ENCODE measurements at places on chromosomes 12 and 14. TPM values are rescaled to one million over a fixed set of nuclear protein-coding genes. Genes with fewer than 3 reads are reported as not detected.

- H3K4me3 ChIP-seq = no peak overlapping the region
- peaks cover 99% of the 10 kb centered on the region for H3K4me1 ChIP-seq
- no peak overlapping the region for H3K27ac ChIP-seq
Measured at GRCh38 chr12:122875590-122876220, 20.2 kb downstream of the VPS37B start.

DNA sequence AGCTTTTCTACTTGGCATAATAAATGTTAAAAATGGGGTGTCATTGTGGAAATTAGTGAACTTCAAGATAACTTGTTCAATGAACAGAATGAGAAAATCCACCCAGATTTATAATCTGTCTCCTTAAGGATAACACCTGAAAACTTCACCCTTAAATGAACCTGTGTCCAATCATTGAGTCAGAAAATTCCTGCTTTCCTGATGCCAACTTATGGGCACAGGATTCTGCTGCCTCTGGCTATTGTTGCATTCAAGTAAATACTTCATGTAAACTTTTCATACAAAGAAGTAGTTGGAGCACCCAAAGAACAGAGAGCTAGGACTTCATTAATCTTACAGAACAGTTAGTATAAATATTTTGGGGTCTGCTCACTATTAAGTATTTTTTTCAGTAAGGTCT, 98.9 kb upstream of the PLEKHA5 start:
- no peak for DNase-seq
- H3K27ac ChIP-seq = no peak overlapping the region
- H3K4me3 ChIP-seq = no peak overlapping the region
- no peaks in the 10 kb centered on the region for H3K27me3 ChIP-seq

- no peaks in the 10 kb centered on the region for H3K4me1 ChIP-seq
- no peak overlapping the region for H3K27ac ChIP-seq
- no peaks in the 10 kb centered on the region for H3K27me3 ChIP-seq
- DNase-seq = no peak
- H3K4me3 ChIP-seq = no peak overlapping the region
Measured at GRCh38 chr14:33455654-33456345, 495.1 kb downstream of the EGLN3 start.

- no peak for DNase-seq
- H3K27ac ChIP-seq = no peak overlapping the region
- no peaks in the 10 kb centered on the region for H3K4me1 ChIP-seq
- no peaks in the 10 kb centered on the region for H3K36me3 ChIP-seq
Measured at GRCh38 chr14:32818581-32818980, 120.1 kb upstream of the NPAS3 start.

The SPRYD4 gene
- polyA plus RNA-seq = 1.4 TPM

DNA sequence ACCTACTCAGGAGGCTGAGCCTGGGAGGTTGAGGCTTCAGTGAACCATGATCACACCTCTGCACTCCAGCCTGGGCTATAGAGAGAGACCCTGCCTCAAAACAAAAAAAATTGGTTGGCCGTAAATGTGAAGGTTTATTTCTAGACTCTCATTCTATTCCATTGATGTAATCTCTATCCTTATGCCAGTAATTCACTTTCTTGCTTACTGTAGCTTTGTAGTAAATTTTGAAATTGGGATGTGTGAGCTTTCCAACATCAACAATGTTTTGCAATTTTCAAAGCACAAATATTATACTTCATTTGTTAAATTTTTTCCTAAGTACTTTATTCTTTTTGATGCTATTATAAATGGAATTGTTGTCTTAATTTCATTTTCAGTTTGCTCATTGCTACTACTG, 24.6 kb downstream of the LIN52 start:
- H3K27me3 ChIP-seq = no peaks in the 10 kb centered on the region
- no peak overlapping the region for H3K4me3 ChIP-seq
- H3K27ac ChIP-seq = no peak overlapping the region
- no peaks in the 10 kb centered on the region for H3K4me1 ChIP-seq

GRCh38 chr12:127555071-127555470, 711.9 kb upstream of the TMEM132C start:
- H3K4me3 ChIP-seq = no peak overlapping the region
- no peak for DNase-seq
- H3K27ac ChIP-seq = no peak overlapping the region
- H3K36me3 ChIP-seq = no peaks in the 10 kb centered on the region
- no peaks in the 10 kb centered on the region for H3K4me1 ChIP-seq

GRCh38 chr14:92037989-92038388, 1.9 kb downstream of the TRIP11 start:
- H3K4me3 ChIP-seq = peak overlapping the region; percentile 95
- H3K36me3 ChIP-seq = no peaks in the 10 kb centered on the region
- no peak for DNase-seq

The LRRC43 gene
- polyA plus RNA-seq = 0.20 TPM

DNA sequence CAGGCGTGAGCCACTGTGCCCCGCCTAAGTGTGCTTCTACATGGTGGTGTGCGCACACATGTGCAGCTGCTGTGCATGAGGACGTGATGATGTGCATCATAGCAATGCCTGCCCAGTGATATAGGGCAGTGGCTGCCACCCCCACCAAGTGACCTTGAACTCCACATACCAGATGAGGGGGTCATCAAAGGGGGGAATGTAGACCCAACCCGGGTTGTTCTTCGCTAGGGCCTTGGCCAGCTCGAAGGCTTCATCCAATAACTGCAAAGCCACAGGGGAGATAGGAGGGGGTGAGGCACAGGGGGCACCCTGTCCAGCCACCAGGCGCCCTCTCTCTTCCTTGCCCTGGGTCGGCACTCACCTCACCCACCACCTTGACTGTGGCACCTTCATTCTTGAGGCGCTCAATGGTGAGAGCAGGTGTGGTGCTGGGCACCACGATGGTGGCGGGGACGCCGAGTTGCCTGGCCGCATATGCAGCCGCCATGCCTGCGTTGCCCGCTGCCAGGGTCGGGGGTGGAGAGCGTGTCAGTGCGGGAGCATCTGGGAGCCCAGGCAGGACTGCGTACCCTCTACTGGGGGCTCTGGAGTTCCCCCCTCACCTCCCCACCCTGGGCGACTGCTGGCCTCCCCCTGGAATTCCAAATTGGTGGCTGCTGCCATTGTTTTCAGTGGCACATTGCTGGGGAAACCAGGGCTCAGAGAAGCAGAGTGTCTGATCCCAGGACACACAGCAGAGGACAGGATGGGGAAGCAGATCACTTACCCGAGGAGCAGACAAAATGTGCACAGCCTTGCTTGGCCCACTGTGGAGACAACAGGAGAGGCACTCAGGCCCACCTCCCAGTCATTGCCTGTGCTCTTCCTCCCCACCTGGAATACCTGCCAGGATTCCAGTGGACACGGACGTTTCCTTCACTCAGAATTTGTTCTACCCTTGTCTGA, 5.1 kb downstream of the SDS start:
- peaks cover 56% of the 10 kb centered on the region for H3K27me3 ChIP-seq
- H3K36me3 ChIP-seq = no peaks in the 10 kb centered on the region
- no peak for DNase-seq
- no peak overlapping the region for H3K4me3 ChIP-seq

The HHIPL1 gene
- polyA plus RNA-seq = 0.64 TPM

DNA sequence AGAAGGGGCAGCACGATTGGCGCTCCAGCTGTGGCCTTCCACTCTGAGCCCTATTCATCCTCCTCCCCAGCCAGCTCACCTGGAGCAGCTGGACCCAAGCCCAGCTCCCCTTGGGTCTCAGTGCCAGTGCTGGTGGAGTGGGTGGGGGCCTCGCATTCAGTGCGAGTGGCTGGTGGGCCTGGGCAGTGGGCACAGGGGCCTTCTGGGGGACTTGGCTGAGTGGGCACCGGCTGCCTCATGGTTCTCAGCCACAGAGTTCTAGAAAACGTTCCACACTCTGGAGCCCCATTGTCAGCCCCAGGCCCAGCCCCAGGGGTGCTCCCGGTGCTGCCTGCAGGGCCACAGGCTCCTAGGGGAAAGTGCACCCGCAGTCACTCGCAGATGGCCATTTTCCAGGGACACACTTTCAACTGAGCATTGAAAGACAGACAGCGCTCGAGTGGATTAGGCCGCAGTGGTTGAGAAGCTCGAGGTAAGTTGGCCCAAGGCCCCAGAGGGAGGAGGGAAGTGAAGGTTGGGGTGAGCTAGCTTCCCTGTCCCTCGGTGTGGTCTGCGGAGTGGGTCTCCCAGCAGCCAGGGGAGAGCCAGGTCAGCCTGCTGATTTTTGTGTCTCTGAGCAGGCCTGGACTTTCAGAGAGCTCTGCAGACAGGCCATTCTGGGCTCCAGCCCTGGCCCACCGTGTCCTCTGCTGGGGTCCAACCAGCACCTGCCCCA, 3.8 kb downstream of the CLBA1 start:
- no peak overlapping the region for H3K4me3 ChIP-seq
- no peaks in the 10 kb centered on the region for H3K27me3 ChIP-seq
- H3K27ac ChIP-seq = no peak overlapping the region
- H3K36me3 ChIP-seq = peaks cover 5% of the 10 kb centered on the region
- peaks cover 6% of the 10 kb centered on the region for H3K4me1 ChIP-seq

- no peaks in the 10 kb centered on the region for H3K36me3 ChIP-seq
- no peak overlapping the region for H3K27ac ChIP-seq
- DNase-seq = no peak
- H3K4me1 ChIP-seq = no peaks in the 10 kb centered on the region
- no peak overlapping the region for H3K4me3 ChIP-seq
Measured at GRCh38 chr12:119019166-119019565, 37.8 kb downstream of the SRRM4 start.

DNA sequence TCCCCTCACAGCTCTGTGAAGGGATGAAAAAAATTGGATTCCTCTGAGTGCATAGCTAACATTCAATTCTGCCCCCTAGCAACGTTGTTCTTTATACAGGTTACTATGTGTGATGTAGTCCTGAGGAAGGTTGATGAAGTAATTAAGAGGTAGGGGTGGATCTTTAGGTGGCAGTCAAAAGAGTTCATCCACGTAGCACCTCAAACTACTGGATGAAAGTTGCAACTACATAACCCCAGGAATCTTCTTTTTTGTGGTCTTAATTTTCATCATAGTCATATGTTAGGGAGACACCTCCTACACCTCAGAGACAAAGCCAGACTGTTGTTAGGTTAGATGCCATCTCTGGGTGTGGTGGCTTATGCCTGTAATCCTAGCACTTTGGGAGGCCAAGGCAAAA, 10.2 kb upstream of the NFE2 start:
- H3K27ac ChIP-seq = no peak overlapping the region
- no peaks in the 10 kb centered on the region for H3K27me3 ChIP-seq

The P2RX2 gene
- polyA plus RNA-seq = 4.5 TPM

The SEC23A gene
- 13.4 TPM for polyA plus RNA-seq

The SYNJ2BP gene
- 6.5 TPM for polyA plus RNA-seq

GRCh38 chr14:81811705-81812269, 278.1 kb upstream of the SEL1L start:
- H3K4me3 ChIP-seq = no peak overlapping the region
- H3K36me3 ChIP-seq = no peaks in the 10 kb centered on the region

DNA sequence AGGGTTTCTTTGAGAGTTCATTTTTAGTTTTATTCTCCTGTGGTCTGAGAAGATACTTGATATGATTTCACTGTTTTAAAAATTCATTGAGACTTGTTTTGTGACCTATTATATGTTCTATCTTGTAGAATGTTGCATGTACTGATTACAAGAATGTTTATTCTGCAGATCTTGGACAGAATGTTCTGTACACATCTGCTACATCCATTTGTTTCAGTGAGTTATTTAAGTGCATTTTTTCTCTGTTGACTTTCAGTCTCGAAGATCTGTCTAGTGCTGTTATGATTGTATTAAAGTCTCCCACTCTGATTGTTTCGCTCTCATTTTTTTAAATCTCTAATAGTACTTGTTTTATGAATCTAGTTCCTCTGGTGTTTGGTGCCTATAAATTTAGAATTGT, 1319.8 kb downstream of the TMEM121 start:
- DNase-seq = no peak
- H3K36me3 ChIP-seq = no peaks in the 10 kb centered on the region
- no peak overlapping the region for H3K4me3 ChIP-seq
- peak overlapping the region; percentile 95 for H3K27ac ChIP-seq

DNA sequence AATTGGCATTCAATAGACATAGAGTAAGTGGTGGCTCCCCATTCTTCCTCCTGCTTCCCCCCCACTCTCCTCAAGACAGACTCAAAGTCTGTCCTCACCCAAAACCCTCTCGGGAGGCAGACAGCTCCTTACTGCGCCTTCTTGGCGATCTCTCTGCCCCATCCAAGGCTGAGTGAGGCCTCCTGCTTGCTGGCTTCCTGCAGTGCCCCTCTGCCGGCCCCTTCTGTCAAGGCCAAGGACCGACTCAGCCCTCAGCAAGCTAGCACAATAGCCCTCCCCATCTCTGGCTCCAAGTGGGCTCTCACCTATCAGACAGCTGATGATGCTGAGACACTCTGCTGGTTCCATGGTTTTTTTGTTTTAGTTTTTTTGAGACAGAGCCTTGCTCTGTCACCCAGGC, 62.5 kb upstream of the DLK1 start:
- peak overlapping the region; percentile 38 for H3K27ac ChIP-seq
- no peaks in the 10 kb centered on the region for H3K36me3 ChIP-seq
- H3K27me3 ChIP-seq = no peaks in the 10 kb centered on the region
- H3K4me3 ChIP-seq = no peak overlapping the region
- H3K4me1 ChIP-seq = no peaks in the 10 kb centered on the region

DNA sequence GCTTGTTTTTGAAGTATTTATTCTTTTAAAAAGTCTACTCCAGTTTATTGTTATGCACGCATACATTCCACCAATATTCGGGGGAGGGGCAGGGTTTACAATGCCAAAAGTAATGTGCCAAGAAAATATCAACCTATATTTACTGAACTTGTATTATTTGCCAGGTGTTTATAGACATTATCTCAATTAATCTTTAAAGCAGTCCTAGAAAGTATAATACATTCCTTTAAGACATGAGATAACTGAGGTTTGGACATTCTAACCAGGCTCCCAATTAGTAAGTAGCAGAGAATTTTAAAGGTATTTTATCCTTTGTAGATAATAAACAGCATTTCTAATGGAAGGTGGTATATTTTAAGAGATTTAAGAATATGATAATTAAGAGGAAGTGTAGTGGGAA, 124.5 kb upstream of the LRIG3 start:
- H3K27me3 ChIP-seq = no peaks in the 10 kb centered on the region
- H3K4me1 ChIP-seq = no peaks in the 10 kb centered on the region

DNA sequence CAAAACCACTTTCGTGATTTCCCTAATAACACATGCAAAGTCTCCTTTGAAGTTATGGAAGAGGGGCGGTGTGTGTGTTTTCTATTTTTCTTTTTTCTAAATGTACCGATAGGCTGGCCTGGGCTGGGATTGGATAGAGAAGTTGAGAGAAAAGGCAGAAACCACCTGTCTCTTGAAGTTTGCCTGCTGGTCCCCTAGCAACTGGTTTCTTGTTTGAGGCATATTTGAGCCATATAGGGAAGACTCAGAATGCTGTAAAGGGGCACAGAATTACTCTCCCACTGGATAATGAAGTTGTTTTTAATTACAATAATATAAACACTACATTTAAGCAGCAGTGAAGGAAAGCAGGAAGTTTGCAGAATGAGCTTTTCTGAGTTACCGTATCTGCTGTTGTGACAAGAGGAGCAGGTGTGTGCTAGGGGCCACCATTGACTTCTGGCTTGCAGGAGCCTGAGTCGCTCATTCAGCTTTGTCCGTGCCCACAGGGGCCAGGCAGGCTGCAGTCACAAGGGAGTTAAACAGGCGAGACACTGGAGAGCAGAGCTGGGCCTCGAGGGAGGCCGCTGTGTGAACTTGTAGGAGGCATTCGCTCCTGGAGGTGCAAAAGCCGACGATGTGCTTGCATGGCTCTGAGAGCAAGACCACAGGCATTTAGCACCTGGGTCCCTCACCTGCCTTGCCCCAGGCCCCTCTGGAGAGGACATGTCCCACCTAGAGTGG, 173.8 kb upstream of the RGS6 start:
- no peaks in the 10 kb centered on the region for H3K36me3 ChIP-seq
- H3K27me3 ChIP-seq = peaks cover 3% of the 10 kb centered on the region
- no peak for DNase-seq
- H3K4me1 ChIP-seq = peaks cover 1% of the 10 kb centered on the region
